Right ventricle myocardium superior (tissue), 1 donor: ENCODE measurements at places on chromosomes 2 and 18. TPM values are rescaled to one million over a fixed set of nuclear protein-coding genes. Genes with fewer than 3 reads are reported as not detected.
A peak's percentile ranks its signal among the peaks of the same experiment; 100 is the strongest.

GRCh38 chr2:234632527-234633391 lies 135.9 kb upstream of the ARL4C start:
- no peak for DNase-seq

DNA sequence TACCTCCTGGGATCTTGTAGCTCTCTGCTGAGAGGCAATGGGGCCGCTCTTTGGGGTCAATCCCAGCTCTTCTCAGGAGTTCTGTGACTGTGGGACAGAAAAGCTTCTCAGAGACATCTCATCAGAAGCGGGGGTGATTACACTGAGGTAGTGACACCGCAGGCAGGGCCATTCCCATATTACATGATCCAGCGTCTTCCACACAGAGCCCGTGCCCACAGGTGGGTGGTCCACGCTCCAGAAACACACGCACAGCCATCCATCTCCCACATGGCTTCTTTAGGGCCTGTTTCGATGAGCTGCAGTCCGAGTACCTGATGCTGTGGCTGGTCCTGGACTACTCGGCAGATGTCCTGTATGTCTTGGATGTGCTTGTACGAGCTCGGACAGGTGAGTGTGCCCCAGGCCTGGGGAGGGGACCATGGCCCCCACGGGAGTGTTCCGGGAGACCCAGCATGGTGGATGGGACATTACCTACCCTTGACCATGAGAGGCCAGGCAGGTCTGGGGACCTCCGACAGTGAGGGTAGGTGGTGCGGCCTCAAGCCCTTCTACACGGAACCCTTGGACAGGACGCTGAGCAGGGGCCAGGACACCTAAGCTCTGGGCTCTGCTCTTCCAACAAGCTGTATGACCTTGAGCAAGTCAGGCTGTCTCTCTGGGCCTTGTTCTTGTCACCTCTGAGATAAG lies 45.5 kb downstream of the CNGA3 start:
- no peak for DNase-seq

GRCh38 chr2:109382951-109383350 lies 230.8 kb downstream of the SEPTIN10 start:
- DNase-seq: peak; percentile 77

- DNase-seq: no peak
Measured at GRCh38 chr2:108936076-108936864, 52.8 kb downstream of the EDAR start.

GRCh38 chr2:75287624-75288316 lies 88.5 kb upstream of the TACR1 start:
- DNase-seq: no peak

- DNase-seq: no peak
Measured at GRCh38 chr2:88698498-88699233, 7.2 kb downstream of the RPIA start.

DNA sequence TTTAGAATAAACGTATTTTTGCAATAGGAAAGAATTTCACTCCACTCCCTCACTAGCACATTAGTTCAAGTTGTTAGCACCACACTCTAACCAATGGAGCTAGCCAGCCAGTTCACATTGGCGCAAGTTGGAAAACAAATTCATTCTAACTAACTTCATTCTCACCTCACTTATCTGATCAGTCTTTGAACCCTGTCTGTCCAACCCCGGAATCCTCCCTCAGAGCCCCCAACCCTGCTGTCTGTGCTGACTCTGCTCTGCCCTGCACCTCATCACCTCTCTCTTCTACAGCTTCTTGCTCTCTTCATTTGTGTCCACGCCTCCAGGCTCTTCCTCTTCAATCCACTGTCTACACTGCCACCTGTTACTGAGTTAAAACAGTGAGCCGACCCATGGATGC lies 356.5 kb downstream of the IRS1 start:
- DNase-seq: no peak

Gene KLHL29
- total RNA-seq: 0.65 TPM

DNA sequence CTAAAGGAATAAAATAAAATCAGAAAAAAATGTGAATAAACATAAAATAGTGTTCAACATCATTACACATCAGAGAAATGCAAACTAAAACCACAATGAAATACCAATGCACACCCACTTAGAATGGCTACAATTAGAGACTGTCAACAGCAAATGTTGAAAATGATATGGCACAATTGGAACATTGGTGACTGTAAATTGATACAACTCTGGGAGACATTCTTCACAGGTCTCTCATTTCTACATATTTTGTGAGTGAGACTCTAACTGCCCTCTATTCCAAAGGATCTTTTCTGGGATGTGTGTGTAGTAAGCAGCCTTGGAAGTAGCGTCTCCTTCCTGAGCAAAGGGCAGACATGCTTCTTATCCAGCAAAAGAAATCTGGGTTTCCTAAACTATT lies 323.0 kb downstream of the FBXO15 start:
- DNase-seq: no peak

DNA sequence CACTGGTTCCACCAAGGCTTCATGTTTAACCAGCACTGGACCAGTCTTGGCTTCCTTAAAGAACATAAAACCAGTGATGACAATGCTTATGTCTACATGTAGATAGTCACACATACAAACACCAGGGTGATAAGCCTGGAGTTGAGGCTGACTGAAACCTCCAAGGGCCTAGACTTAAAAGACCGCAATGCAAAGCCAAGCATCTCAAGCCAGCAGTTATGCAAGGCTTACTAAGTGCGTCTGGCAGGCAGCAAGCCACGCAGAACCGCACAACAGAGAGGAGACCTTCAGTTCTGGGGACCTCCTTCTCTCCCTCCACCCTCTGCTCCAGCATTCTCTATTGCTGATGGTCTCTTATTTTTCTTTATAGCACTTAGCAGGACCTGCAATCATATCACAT lies 63.2 kb upstream of the ACAA2 start:
- DNase-seq: no peak

- DNase-seq: no peak
Measured at GRCh38 chr2:134375935-134376334, 122.1 kb downstream of the MGAT5 start.
